ENCODE measurements at places on chromosomes 13 and 19. TPM values are rescaled to one million over a fixed set of nuclear protein-coding genes. Genes with fewer than 3 reads are reported as not detected.

DNA sequence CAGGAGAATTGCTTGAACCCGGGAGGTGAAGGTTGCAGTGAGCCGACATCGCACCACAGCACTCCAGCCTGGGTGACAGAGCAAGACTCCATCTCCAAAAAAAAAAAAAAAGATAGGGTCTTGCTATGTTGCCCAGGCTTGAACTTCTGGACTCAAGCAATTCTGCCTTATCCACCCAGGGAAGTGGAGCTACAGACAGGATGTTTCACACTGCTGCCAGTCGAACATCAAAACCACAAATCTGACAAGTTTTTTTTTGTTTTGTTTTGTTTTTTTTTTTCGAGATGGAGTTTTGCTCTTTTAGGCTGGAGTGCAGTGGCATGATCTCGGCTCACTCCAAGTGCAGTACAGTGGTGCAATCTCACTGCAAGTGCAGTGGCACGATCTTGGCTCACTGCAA, 10.8 kb downstream of the XPO4 start:
- DNase-seq: no peak

DNA sequence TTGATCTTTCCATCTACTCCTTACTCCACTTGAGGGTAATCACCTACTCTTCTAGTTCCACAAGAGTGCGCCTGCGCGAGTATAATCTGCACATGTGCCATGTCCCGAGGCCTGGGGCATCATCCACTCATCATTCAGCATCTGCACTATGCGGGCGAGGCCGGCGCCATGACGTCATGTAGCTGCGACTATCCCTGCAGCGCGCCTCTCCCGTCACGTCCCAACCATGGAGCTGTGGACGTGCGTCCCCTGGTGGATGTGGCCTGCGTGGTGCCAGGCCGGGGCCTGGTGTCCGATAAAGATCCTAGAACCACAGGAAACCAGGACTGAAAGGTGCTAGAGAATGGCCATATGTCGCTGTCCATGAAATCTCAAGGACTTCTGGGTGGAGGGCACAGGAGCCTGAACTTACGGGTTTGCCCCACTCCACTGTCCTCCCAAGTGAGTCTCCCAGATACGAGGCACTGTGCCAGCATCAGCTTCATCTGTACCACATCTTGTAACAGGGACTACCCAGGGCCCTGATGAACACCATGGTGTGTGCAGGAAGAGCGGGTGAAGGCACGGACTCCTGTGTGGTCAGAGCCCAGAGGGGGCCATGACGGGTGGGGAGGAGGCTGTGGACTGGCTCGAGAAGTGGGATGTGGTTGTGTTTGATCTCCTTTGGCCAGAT, 2.7 kb upstream of the KLK2 start:
- no peak for DNase-seq

- DNase-seq: no peak
Measured at GRCh38 chr19:289651-290371, 1.4 kb downstream of the PLPP2 start.

DNA sequence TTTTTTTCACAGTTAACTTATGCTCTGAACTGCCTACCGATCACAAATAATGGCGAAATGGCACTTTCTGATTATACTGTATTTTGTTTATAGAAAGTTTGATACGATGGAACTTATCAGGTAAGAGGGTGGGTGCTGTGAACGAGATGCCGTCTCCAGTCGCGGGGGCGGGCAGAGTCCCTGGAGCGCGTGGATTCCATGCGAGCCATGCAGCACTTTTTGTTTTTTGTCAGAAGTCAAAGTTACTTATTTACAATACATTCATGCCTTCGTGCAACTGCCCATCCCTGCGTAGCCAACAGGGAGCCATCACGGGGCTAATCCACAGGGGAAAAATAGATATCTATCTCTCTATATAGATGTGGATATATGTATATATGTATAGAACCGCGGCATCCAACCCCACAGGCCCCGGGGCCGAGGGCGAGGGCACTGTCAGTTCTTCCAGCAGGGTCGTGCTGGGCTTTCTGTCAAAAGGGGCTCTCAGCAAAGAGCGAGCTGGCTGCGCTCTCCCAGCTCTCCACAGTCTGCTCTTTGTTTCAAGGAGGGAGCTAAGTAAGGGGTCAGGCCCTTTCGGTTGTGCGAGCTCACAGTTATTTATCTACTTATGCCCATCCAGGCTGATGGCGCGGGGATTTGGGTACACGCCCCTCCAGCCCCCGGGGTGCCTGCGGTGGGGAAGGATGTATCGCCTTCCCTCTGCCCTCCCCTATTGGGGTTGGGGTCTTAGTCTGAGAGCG, 3.4 kb downstream of the SLITRK1 start:
- DNase-seq: no peak

DNA sequence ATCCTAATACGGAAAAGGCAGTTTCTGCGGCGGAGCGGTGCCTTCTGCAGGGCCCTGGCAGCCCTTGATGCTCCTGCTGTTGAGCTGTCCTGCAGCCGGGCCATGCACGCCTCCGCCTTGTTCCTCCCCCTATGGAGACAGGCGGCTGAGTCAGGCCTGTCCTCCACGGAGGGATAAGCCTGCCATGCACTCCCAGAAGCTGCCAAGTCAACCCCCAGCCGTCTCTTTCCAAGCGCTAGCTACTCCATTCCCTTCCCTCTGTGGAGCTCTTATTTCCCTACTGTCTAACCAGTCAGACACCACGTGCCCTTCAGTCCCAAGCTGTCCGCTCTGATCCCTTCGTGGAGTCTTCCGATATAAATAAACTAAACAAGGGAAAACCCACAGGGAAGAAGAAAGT, 197.0 kb downstream of the COL4A1 start:
- peak; percentile 96 for DNase-seq

- DNase-seq: no peak
Measured at GRCh38 chr13:20161275-20161950, 561 bp upstream of the GJA3 start.

- peak; percentile 5 for DNase-seq
Measured at GRCh38 chr13:71517004-71517403, 350.0 kb downstream of the DACH1 start.

- DNase-seq: no peak
Measured at GRCh38 chr13:95503662-95504061, 48.9 kb upstream of the CLDN10 start.

DNA sequence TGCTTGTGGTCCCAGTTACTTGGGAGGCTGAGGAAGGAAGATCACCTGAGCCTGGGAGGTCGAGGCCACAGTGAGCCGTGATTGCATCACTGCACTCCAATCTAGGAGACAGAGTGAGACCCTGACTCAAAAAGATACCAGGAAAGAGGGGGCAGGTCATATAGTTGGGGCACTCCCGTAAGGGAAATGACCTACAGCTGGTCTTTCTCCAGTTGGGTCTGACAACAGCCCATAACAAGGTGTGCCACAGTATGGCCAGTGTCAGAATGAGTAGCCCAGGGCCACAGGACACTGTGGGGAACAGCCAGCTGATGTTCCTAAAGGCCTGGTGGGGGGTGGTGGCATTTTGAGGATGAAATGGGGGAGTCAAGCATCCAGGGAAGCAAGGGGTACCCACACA, 10.8 kb downstream of the DNMT1 start:
- DNase-seq: no peak

- peak; percentile 53 for DNase-seq
Measured at GRCh38 chr13:44974056-44974793, 15.0 kb downstream of the NUFIP1 start.

GRCh38 chr19:43380771-43381386, 27.4 kb downstream of the CD177 start:
- DNase-seq: no peak

The CATSPERD gene
- not detected for total RNA-seq

The KANK3 gene
- total RNA-seq: 0.26 TPM

The ERICH4 gene
- not detected for total RNA-seq

The ZNF682 gene
- total RNA-seq: 1.3 TPM

The ZNF578 gene
- 9.6 TPM for total RNA-seq

Data from fibroblast of lung (primary cell).